Stimulated activated CD8-positive, alpha-beta memory T cell treated with anti-CD3 and anti-CD28 coated beads, Interleukin-12 subunit alpha, Interleukin-12 subunit beta, amount 100 ng/mL, for 1 hour (primary cell): ENCODE measurements at places on chromosomes 16 and 17.
A peak's percentile ranks its signal among the peaks of the same experiment; 100 is the strongest.

DNA sequence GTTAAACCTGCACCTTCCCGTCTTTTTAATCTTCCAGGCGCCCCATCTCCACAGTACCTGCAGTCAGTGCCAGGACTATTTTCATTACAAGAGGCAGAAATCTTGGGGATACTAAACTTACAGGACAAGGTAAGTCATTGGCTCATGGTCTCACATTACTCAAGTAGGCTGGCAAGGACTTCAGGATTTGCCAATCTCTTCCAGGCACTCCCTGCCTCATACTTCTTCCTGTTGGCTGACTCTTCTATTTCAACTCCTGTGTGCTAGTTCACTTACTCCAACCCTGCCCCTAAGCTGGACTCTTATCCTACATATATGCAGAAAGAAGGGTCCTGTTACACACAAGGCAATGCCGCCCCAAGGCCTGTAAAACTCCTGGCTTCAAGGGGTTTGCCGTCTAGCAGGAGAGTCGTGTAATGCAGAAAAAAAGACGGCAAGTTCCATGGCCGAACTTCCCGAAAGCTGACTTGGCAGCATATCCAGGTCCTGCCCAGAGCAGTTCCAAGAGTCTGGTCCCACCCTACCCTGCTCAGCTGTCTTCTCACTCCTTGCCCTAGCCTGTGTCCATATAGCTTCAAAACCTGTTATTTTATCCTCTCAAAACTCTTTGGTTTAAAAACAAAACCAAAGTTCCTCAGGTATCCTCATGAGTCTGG lies 14.8 kb downstream of the ERN1 start:
- DNase-seq, result no peak

- DNase-seq, result no peak
Measured at GRCh38 chr17:82370471-82371332, 863 bp upstream of the UTS2R start.

- DNase-seq, result no peak
Measured at GRCh38 chr16:35221482-35222185, 1762.2 kb downstream of the TP53TG3F start.

- DNase-seq, result no peak
Measured at GRCh38 chr16:69402439-69402838, 16.6 kb upstream of the TERF2 start.

DNA sequence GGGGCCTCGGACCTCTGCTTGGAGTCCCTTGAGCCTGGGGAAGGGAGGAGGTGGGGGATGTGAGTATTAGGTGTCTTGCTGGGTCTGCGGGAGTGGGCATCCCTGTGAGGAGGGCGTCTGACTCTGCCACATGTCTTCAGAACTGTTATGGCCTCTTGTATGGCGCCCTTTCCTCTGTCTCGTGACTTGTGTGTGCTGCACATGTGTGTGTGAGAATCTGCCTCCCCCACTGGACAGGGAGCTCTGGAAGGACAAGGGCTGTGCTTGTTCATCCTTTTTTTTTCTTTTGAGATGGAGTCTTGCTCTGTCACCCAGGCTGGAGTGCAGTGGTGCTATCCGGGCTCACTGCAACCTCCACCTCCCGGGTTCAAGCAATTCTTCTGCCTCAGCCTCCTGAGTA lies 33.4 kb downstream of the ARHGAP23 start:
- DNase-seq, result no peak

GRCh38 chr16:49855822-49856671 lies at the start of gene ZNF423:
Gene ZNF423, minus strand, starts transcription at chr16:49856112. Its CDS starts 338 bp downstream, at chr16:49855774.
- DNase-seq, result no peak

GRCh38 chr17:82917699-82918345 lies 78.0 kb upstream of the ZNF750 start:
- DNase-seq, result peak; percentile 28

- DNase-seq, result no peak
Measured at GRCh38 chr16:1034230-1035065, 38.1 kb upstream of the SSTR5 start.

- no peak for DNase-seq
Measured at GRCh38 chr16:51540259-51540658, 389.2 kb upstream of the SALL1 start.

DNA sequence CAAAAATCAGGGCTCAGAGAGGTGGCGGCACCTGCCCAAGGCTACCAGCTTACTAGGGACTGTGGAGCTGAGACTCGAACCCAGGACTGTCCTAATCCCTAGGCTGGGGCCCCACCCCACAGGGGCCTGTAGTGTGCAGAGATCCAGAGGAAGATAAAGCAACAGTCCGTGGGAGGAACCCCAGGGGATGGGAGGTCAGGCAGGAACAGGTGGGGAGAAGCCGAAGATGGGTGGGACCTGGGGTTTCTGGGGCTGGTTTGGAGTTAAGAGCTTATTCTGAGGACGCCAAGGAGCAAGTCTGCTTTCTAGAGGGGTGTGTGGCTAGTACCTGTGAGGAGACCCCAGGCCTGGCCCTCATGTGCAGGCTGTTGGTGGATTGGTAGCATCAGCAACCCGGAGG lies 14.9 kb downstream of the C16orf74 start:
- DNase-seq, result no peak

DNA sequence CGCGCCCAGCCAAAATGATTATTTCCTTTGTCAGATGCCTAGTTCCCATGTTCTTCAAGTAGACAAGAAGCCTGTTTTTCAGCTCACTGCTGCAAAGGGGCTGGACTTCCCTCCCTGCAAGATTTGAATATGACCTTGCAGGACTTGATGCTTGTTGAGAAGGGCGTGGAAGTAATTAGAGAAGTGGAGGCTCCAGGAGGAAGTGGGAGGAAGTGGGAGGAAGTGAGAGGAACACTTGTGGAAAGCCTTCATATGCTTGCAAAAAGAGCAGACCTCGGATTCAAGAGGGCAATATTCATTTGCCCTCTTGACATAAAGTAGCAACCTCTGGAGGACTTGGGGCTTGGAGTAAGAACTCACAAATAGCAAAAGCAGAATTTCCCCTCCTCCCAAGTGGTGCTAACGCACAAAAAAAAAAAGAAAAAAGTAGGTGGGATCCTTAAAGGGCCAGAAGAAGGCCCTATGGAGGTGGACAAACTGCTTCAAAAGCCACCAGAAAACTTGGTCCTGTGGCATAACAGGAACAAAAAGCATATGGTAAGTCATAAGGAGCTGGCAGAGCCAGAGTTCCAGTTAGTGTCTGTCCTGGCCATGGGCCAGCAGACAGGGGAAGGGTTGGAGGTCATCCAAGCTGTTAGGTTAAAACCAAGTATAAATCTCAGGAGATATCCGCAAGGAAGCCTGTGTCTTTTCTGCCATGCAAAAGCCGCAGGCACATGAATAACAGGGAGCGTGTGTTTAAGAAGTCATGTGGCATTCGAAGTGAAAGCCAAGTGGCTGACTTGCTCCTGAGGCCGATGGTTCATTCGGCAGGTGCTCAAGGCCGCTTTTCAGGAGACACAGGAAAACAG lies 20.6 kb upstream of the PRKAR1A start:
- DNase-seq, result no peak

- no peak for DNase-seq
Measured at GRCh38 chr17:5902181-5903140, 167.7 kb upstream of the WSCD1 start.

GRCh38 chr16:2956579-2956956 lies 7.5 kb upstream of the KREMEN2 start:
- DNase-seq, result no peak

DNA sequence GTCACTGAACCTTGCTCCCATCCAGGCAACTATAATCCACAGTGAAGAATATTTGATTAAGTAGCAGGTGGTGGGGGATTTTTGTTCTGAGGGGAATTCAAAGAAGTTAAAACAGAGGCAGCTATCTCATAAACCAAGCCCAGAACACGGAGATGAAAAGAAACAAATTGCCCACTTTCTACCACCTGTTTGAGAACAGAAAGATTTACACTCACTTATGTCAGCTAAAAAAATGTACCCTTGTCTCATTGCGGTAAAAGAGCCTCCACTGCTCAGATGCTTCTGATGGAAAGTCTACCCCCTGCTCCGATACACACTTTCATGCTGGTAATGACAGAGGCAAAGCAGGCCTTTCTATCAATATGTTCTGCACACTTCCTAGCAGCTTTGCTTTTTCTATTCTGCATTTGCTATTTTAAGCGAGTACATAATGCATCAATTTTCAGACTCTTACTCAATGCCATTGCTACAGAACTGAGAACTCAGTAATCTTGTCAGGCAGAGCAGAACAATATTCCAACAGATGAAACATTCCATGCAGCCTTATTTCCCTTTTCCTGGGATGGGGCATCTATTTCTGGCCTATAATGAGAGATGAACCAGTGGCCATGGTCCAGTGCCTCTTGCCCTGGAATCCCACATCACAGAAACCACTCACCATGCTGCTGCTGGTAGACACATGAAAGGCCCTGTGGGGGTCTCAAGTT lies 29.0 kb downstream of the CDK5R1 start:
- no peak for DNase-seq

- DNase-seq, result no peak
Measured at GRCh38 chr16:68850481-68850880, 7.2 kb downstream of the TANGO6 start.

DNA sequence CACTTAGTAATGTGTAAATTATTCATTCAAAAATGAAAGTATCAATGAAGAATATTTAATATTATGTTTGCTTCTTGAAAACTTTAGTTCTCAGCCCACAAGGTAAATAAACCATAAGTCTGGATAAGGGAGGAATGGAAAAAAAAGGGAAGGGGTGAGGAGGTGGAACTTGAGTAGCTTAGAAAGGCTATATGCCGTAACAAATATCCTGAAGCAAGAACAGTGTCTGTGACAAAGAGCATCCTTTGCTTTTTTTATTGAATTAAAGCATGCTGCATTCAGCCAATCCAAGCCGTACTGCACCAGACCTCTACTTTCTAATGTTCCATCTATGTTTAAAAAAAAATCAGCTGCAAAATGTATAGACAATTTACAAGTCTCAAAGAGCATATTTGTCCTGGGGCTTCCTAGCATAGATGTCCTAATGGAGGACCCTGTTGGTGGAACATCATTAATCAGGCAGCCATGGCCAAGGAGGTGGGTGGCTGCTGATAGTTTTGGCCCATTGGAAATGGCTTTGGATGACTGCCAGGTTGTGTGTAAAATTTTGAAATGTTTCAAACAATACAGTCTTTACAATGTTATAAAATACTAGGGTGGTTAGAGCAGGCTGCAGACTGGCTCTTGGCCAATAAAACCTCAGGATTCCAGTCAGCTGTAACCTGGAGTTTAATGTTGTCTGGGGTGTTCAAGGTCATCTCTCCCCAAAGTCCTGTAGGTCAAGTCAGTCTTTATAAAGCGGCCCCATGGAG lies 895.8 kb upstream of the SOX9 start:
- DNase-seq, result no peak

DNA sequence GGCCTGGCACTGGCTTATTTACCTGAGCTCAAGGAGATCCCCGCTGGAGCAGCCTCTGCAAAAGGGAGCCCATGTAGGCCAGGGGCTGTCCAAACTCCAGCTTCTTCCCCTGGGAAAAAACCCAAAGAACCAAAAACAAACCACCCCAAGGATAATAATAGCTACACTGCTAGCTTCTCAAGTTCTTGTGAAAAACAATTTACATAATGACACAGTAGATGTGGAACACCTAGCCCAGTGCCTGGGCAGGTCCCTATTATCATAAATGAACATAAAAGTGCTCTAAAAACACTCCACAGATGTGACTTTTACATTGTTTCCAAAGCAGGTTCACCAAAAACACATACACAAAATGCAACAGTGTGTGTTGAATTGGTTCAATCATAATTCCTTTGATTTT lies 27.3 kb downstream of the CENPV start:
- no peak for DNase-seq

GRCh38 chr17:28839221-28839620 lies 3.4 kb downstream of the FAM222B start:
- no peak for DNase-seq

DNA sequence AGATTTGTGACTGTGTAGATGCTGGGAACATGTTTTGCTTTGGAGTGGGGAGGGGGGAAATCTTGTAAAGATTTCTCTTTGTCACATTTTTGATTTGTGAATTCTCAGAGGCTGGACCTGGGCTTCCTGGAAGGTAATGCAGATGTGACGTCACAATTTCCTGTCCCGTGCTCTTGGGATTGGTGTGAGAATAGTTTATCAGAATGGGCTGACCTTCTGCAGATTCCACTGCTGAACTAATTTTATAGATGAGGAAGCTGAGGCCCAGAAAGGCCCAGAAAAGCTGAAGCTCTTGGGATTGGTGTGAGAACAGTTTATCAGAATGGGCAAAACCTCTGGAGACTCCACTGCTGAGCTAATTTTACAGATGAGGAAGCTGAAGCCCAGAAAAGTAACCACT lies 34.0 kb downstream of the HS3ST3B1 start:
- DNase-seq, result no peak

DNA sequence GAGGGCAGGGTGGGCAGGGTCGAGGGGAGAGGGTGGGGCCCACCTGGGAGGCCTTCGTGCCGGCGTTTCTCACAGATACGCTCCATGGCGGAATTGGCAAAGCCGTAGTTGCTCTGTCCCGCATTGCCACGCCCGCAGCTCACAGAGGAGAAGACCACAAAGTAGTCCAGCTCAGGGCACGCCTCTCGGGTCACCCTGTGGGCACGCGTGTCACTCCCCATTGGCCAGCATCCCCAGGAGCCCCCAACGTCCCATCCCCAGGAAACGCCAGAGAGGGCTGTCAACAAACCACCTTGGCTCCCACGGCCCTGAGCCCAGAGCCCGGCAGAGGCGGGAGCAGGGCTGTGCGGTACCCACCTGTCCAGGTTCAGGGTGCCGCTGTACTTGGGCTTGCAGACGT lies 16.1 kb downstream of the FASN start:
- DNase-seq, result no peak

GRCh38 chr16:3175157-3176093 lies 12.6 kb upstream of the OR1F1 start:
- DNase-seq, result no peak

DNA sequence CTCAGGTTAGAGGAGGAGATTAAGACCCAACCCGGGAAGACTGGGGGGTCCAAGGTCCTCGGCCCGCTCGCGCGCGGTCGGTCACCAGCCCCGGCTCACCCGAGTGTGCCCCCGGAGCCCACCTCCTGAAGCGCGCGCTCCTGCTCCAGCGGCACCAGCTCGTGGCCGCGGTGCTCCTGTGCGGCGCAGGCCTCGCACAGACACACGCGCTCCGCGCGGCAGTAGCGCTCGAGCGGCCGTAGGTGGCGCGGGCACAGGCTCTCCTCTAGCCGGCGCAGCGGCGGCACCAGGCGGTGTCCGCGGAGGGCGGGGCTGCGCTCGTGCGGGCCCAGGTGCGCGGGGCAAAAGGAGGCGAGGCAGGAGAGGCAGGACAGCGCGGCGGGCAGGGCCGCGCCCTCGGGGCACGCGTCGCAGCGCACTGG lies 618 bp downstream of the TRIM47 start:
- peak; percentile 49 for DNase-seq
